ENCODE measurements at places on chromosomes 4 and X.
A peak's percentile ranks its signal among the peaks of the same experiment; 100 is the strongest.

- peak; percentile 51 for DNase-seq
Observed at GRCh38 chr4:16289897-16290554, 63.8 kb upstream of the TAPT1 start.

- peak; percentile 78 for DNase-seq
Observed at GRCh38 chr4:118732591-118733330, 47.6 kb downstream of the METTL14 start.

DNA sequence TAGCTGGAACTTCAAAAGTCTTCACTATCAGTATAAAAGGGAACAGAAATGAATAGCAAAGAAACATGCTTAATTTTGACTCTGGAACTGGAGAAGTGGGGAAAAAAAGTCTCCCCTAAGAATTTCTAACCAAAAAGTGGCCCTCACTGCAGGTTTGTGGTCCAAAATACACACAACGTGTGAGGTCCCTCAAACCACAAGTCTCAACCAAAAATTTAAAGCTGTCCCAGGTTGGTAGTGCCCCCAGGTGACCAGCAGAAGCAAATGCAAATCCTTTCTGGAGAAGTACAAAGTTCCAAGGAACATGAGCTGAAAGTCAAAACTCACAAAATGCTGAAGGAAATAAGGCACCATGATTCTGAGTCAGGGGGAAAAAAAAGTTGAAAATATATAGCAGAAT lies 23.6 kb upstream of the VAMP7 start:
- peak; percentile 13 for DNase-seq

DNA sequence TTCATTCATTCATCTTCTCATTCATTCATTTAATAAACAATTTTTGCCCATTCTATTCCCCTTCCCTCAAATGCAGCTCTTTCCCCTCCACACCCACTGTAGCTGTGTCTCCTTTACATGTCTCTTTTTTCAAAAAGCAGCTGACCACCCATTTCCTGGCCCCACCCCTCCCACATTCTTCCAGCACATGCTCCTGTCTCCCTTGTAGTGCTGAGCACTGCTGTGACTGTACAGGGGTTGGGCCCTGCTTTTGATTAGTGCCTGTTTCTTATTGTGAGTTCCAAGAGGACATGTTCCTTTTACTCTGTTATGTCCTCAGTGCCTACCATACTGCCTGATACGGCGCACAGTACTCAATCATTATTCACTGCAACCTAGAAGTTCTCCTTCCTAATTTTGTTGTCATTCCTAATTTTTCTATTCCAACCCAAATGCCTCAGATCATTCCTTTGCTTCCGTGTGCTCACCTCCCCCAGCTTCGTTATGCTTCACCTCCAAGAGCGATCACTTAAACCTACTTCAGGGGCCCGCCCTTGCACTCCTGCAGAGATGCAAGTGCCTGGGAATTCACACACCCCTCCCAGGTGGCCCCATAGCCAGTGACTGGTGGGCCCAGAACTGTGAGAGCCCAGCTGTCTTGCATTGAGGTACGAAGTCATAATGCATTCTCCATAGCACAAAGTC lies 152.2 kb downstream of the STK32B start:
- no peak for DNase-seq

- peak; percentile 3 for DNase-seq
Observed at GRCh38 chr4:15043226-15043625, 40.9 kb downstream of the CPEB2 start.

DNA sequence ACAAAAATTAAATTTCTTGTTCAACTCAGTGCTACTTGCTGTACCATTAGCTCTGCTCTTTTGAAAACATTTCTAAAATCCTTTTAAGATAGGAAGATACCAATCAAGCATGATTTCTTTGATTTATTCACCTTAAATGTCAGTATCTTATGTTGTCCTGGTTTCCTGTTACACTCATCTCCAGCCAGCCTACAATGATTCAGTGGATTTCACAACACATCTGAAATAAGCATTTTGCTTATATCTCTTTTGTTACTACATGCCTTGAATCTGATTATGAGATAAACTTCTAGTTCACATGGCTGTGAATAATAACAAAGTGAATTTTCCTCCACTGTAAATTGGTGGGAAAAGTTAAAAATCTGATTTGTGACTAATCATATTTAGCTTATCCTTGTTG lies 112.5 kb upstream of the BMP3 start:
- DNase-seq, result no peak

- DNase-seq, result no peak
Observed at GRCh38 chrX:40418146-40418812, 162.5 kb upstream of the ATP6AP2 start.

- no peak for DNase-seq
Observed at GRCh38 chrX:136525738-136526606, 6.0 kb upstream of the VGLL1 start.

GRCh38 chrX:155094468-155095061 lies 23.3 kb downstream of the BRCC3 start:
- peak; percentile 66 for DNase-seq

DNA sequence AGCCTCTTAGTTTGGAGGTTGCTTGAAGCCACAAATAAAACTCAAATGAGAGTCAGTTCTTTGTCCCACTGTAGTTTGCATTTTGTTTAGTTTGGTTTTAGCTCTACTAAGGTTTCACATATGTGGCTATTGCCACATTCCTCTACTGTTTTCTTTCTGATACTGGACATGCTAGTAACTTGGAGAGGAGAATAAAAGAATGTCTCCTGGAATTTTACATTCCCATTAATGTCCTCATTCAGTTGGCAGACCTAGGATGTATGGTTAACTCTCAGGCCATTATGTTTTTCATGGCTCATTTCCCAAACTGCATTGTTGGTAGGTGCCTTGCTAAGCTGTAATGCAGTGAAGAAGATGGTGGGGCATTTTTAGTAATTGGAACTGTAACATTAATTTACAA lies 29.9 kb downstream of the UPRT start:
- no peak for DNase-seq

GRCh38 chr4:154399259-154399974 lies 92.2 kb downstream of the DCHS2 start:
- no peak for DNase-seq

GRCh38 chrX:154411981-154412340 lies 622 bp downstream of the TAFAZZIN start:
- peak; percentile 66 for DNase-seq

DNA sequence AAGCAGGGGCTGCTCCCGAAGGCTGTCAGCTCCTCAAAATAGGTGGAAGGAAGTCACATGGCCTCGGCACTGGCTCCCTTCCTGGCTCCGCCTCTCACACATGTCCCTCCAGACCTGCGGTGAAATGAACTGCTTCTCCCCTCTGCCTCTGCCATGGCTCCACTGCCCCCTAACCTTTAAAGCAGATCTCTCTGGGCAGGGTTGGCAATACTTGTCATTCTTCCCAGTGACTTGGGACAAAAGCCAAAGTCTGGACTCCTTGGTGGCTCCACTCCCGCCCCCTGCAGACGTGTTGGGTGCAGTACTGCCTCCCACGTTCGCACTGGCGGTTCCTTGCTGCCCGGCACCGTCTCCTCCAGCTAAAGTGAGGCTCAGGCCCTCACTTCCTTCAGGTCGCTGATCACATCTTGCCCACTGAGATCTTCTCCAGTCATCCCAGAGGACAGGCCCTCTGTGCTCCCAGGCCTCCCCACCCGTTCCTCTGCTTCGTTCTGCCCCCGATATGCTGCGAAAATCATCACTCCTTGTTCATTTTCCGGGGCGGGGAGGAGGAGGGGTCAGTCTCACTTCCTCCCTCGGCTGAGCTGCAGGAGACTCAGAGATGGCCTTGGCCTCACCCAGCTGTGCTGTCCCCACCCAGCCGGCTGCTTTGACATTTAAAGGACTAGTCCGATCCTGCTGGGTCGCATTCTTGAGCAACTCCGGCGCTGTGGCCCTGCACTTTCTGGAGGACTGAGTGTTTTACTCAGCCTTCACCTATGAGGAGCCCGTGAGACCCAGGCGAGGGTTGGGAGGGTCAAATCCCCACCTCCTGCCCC lies 97.4 kb downstream of the PHKA2 start:
- peak; percentile 61 for DNase-seq

DNA sequence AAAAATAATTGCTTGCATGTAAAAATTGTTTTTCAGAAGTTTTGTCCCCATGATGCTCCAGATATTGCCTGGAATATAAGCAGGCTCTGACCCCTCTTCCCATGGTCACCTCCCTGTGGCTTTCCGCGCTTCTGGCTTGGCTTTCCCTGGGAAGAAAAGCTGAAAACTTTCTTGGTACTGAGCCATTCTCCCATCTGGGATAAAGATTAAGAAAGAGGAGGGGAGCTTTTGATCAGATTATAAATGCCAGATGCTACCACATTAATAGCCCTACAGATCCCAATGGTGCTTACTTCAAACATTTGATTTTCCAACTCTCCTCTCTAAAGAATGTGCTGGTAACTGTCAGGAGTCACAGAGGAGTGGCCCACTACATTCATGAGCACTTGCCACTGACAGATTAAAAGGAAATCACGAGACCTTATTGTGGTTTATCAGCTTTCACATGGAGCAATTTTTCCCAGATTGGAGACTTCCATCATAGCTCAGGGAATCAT lies 54.4 kb upstream of the GAB1 start:
- no peak for DNase-seq

- DNase-seq, result no peak
Observed at GRCh38 chr4:115918149-115918548, 804.7 kb upstream of the NDST4 start.

DNA sequence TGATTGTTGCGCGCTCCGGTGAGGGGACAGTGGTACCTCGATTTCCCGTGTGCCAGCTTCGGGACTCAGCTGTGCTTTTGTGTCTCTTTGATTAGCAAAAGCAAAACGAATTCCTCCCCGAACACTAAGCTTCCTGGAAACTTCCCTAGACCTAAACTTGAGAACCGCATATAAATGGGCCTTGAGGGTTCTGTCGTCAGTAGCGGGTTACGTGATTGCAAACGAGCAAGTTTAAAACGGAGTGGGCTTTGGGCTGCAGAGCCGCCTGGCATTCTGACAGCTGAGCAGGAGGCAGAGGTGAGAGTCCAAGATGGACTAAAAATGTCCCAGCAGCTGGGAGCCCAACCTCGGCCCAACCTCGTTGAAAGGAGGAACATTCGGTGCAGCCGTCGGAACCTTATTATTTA lies 1.2 kb upstream of the TAPT1 start:
- peak; percentile 52 for DNase-seq

GRCh38 chr4:163672751-163673150 lies 178.3 kb downstream of the TMA16 start:
- no peak for DNase-seq

DNA sequence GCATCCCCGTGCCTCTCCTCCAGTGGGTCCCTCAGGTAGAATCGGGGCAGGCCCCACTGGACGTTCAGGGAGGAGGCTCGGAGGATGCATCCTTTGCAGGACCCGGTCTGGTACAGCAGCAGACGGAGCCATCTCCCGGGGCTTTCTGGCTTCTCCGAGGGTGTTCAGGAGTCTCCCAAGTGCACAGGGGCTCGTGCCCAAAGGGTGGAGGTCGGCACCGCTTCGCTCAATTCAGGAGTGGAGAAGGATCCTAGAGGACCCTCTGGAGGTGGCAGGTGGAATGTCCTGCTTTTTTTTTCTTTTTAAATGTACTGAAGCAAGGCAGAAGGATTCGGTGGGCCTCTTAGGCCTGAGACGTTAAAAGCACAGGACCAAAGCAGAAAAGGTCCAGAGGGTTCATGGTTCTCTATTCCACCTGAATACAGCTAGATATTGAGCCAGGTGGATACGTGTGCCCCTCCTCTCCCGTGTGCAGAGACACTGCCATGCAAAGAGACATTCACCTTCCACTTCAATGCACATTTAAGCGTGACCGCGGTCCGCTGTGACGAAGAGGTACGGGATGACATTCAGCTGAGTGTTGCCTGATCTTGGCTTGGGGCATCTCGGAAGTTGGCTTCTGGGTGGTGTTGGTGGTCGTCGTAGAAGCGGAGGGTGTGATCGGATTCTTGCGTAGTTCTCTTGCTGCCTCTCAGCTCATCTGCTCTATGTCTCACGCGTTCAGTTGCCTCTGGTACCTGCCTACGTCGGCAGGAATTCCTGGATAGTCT lies 281.2 kb upstream of the AGTR2 start:
- DNase-seq, result no peak

DNA sequence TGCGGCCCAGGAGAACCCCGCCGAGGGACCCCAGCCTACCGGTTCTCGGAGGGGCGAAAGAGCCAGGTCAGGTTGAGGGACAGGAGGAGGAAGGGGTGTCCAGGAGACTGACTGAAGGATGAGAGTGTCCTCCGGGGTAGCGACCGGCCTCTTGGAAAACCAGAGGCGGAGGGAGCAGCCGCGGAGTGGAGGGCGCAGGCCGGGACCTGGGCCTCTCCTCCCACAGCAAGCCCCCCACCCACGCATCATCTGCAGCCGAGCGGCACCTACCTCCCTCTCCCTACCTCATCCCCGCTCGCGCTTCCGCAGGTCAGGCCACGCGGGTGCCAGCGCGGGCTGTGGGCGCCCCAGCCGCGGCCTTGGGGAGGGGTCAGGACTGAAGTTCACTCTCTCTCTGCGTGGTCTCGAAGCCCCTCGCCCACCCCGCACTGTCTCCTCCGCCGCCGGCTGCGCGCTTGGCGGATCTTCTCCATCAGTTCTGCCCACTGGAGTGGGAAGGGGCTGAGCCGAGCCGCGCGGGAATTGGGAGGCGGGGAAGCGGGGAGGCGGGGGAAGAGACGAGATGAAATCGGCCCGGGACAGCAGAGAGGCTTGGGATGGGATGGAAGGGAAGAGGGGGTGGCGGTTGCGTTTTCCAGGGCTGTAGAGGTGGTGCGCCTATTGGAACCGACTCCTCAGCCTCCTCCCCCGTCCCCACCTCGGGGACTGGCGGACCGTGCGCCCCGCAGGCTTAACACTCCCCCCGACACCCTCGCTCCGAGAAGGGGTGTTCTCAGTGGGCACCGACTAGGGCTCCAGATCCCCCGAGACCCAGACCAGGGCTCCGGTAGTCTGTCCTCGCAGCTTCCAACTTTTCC lies 1.8 kb downstream of the NLGN4X start:
- DNase-seq, result no peak

DNA sequence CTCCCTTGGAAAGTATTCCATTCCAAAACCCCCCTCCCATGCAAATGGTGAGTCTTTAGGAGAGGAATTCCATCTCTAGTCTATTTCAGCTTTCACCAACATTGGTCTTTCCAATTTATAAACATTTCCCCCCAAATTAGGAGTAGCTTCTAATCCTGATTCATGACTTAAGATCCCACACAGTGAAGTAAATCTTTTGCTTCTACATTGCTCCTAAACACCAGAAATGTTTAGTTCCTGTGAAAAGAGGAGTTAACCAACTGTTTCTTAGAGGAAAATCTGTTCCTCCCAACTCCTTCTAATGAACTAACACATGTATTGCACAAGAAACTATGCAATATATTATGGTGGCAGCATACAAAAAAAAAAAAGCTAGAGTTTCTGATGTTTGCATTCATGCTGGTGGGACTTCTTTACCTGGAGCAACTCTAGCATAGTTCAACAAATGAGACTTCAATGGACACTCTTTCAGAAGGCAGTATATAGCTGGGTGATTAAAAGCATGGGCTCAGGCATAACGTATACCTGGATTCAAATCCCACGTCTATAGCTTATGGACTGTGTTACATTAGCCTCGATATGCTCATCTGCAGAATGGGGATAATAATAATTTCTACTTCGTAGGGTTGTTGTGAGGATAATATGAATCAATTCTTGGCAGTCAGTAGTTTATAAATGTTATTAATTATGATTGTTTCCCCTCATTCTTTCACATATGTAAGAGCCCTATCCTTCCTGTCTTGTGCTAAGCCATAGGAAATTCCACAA lies 131.6 kb upstream of the TMEM164 start:
- no peak for DNase-seq
